Stimulated activated CD8-positive, alpha-beta memory T cell treated with anti-CD3 and anti-CD28 coated beads, Interleukin-2, amount 100 ng/mL, for 1 hour (primary cell): ENCODE measurements at places on chromosomes 7 and 10.

- no peak for DNase-seq
Measured at GRCh38 chr7:47241112-47242065, 340.5 kb downstream of the TNS3 start.

- DNase-seq: no peak
Measured at GRCh38 chr7:155773531-155773930, 38.7 kb downstream of the SHH start.

- DNase-seq: no peak
Measured at GRCh38 chr7:30019960-30020359, 6.5 kb downstream of the FKBP14 start.

- no peak for DNase-seq
Measured at GRCh38 chr7:129843365-129843898, 109.3 kb downstream of the UBE2H start.

DNA sequence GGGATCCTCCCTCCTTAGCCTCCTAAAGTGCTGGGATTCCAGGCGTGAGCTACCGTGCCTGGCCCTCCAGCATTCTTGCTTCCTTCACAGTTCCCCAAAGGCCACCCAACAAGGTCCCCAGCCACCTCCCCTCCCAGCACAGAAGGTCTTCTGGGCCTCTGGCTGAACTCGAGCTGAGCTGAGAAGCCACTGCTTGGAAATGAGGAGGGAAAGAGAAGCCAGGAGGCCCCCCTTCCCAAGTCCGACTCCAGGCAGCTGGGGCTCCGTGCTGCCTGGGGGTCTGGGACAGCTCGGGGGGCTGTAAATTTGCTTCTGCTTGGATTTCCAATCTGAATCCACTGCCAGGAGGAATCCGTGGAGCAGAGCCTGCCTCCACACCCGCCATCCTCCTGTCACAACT, 5.5 kb upstream of the EPO start:
- no peak for DNase-seq

DNA sequence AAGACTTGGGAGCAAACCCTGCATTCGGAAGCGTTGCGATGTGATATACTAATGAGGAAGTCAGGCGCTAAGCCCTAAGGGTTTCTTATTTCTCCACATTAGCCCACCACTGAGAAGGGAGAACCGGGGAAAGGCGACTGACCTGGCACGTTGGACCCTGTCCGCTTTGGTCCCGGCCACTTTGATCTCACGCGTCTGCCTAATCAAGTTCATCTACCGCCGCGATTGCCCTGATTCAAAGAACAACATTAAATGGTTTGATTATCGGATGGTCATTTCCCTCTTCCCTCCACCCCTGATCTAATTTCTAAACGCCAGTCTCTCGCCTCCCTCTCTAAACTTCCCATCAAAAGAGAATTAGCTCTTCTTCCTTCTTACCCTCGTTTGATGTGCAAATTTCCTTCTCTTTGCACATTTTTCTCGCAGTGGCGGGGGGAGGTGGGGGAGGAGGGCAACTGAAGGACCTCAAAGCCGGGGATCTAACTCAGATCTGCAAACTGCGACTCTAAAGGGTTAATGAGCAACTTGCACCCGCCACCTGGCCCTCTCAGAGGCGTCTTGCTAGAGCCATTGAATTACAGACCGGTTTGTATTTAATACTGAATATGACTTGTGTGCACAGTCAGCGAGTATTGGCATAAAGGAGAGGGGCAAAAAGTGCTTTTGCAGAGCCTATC, 687 bp upstream of the DKK1 start:
- no peak for DNase-seq
